ENCODE measurements at places on chromosomes 16 and 17. TPM values are rescaled to one million over a fixed set of nuclear protein-coding genes. Genes with fewer than 3 reads are reported as not detected.

KRTAP2-1 gene
- total RNA-seq: not detected

RILP gene
- total RNA-seq: 112 TPM

KCNAB3 gene
- total RNA-seq: 2.1 TPM

KCNJ12 gene
- total RNA-seq: 0.56 TPM

RAPGEFL1 gene
- 4.0 TPM for total RNA-seq

EPN2 gene
- 25.5 TPM for total RNA-seq

ZFP3 gene
- 14.1 TPM for total RNA-seq

FGF11 gene
- 4.3 TPM for total RNA-seq

PIRT gene
- not detected for total RNA-seq

KRT13 gene
- total RNA-seq: not detected

SHISA6 gene
- under 0.01 TPM for total RNA-seq

TMEM88 gene
- 23.3 TPM for total RNA-seq

CSH2 gene
- not detected for total RNA-seq

DNA sequence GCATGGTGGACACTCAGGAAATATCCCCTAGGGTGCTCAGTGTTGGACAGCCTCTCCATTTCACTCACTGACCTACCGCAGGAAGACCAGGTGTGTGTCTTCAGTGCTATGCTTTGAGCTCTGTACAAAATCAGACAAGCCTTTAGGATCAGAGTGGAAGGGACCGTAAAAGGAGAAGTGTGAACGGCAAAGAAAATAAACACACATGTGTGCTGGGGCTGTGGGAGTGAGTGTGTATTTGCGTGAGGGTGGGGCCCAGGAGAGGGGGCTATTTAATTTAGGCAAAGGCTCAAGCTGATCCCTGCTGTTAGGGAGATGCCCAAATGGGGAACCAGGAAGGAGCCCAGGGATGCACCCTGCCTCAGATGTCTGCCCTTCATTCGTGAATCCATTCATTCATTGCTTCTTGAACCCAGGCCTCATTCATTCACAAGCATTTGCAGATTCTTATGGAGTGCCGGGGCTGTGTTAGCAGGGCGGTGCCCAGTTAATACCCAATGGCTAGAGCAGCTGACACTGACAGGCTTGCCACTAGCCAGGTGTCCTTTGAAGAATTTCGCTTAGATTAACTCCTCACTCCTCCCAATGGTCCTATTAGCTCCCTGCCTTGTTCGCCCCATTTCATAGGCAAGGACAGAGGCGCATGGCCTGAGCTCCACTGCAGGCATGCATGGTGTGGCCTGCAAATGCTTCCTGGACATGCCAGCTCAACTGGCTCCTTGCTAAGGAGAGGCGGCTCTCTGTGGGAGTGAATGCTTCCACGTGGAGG, 296.7 kb upstream of the FOXF1 start:
- DNase-seq: no peak

DNA sequence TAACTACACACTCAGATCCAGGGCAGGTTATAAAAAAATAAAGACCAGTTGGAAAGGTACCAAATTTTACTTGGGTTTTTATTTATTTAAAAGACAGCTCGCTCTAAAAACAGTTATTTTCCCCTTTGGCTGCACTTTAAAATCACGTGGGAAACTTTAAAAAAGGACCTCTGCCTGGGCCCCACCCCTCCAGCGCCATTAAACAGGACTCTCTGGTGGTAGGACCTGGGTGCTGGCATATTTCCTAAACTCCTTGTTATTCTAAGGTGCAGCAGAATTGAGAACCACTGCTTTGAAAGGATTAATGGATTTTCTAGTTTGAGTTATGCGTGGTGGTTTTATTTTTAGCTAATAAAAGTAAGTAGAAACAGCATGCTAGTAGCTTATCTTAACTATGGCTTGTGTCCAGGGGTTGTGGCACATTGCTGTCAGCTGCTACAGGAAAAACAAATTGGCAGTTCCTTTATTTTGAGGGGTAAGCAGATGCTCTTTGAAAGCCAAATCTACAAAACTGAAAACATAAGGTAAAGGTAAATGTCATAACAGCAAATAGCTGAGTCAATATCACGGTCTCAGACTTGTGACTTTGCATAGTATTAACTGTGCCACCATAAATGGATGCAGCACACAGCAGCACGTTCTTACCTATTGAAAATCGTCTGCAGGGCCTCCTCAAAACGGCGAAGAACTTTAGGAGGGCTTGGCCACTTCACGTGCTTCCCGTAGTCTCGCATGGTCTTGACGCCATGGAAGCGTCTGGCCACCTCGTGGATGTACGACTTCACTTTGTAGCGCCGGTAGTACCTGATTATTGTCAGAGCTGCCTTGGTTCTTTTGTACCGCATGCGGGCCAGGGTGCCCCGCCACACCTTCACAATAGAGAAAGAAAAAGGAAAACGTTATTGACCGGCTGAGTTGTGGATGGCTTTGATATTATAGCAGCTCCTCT, 172.0 kb downstream of the CDK5R1 start:
- peak; percentile 38 for DNase-seq

GRCh38 chr17:16286947-16287562, 66.2 kb downstream of the CENPV start:
- DNase-seq: no peak

DNA sequence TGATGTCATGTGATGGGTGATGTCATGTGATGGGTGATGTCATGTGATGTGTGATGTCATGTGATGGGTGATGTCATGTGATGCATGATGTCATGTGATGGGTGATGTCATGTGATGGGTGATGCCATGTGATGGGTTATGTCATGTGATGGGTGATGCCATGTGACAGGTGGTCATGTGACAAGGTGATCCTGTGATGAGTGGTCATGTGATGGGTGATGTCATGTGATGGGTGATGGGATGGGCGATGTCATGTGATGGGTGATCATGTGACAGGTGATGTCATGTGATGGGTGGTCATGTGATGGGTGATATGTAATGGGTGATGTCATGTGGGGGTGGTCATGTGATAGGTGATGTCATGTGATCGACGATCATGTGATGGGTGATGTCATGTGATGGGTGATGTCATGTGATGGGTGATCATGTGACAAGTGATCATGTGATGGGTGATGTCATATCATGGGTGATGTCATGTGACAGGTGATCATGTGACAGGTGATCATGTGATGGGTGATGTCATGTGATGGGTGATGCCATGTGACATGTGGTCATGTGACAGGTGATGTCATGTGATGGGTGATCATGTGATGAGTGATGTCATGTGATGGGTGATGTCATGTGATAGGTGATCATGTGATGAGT, 17.2 kb downstream of the CD300LB start:
- DNase-seq: no peak

- DNase-seq: no peak
Observed at GRCh38 chr17:14579716-14580115, 278.8 kb downstream of the HS3ST3B1 start.

DNA sequence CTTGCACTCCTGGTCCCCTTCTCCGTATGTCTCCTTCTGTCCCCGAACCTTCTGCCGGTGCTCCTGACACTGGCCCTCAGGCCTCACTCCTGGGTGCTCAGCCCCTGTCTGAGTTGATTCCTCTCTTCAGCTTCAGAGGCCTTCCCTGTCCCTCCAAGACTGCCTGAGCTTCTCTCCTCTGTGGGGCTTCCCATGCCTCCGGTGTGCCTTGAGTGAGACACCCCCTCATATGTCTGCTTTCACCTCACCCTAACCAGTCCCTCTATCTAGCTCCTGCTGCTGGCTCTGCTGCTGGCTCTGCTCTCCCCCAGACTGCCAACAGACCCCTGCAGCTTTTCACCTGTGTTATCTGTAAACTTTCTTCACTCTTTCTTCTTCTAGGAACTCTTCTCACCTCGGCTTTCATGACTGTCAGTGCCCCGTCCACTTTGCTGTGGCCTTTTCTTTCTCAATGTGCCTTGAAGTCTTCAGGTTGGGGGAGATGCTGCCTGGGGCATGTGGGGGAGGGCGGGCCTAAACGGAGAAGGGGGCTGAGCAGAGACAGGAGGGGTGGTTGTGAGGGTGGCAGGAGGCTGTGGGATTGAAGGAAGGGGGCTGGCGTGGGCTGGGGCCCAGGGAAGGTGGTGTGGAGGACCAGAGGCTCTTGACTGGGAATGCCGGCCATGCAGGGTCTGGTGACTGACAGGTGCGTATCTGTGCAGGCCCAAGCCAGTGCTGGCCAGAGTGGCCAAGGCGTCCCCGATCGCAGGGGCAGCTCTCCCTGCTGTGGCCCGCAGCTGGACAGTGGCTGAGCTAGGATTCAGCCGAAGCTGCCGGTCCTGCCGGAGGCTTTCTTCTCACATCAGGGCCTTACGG, 81.3 kb downstream of the METRNL start:
- no peak for DNase-seq

DNA sequence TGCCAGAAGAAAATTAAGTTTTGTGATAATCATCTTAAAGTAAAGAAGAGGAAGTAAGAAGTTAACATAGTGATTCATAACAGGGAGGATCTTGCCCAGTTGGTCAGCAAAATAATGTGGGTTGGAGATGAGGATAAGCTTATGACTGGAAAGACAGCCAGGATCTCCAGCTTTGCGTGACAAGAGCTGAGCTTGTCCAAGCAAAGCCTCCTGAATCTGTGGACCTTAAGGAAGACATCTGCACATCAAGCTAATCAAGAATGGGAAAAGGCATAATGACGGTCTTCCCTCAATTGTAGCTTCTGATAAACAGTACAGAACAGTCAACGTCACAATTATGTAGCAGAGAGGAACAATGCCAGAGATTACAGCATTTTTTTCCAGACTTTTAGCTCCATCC, 744.7 kb upstream of the GOT2 start:
- DNase-seq: no peak

DNA sequence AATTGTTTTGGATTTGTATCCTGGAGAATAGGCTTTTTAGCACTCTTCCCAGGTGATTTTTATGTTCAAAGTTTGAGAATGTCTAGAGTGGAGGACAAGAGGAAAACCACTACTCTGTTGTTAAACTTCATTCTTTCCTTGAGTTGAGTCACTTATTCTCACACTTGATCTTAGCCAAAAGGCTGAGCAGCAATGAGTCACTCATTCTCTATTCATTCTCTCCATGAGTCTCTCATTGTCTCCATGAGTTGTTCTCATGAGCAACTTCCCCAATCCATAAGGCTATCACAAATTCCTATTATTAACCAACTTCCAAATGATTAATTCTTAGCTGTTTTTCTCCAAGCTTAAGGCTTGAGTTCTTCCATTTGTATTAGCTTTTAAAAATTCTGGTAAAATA, 1393.3 kb downstream of the CDH8 start:
- no peak for DNase-seq

GRCh38 chr16:65083164-65083857, 38.6 kb downstream of the CDH11 start:
- DNase-seq: no peak

DNA sequence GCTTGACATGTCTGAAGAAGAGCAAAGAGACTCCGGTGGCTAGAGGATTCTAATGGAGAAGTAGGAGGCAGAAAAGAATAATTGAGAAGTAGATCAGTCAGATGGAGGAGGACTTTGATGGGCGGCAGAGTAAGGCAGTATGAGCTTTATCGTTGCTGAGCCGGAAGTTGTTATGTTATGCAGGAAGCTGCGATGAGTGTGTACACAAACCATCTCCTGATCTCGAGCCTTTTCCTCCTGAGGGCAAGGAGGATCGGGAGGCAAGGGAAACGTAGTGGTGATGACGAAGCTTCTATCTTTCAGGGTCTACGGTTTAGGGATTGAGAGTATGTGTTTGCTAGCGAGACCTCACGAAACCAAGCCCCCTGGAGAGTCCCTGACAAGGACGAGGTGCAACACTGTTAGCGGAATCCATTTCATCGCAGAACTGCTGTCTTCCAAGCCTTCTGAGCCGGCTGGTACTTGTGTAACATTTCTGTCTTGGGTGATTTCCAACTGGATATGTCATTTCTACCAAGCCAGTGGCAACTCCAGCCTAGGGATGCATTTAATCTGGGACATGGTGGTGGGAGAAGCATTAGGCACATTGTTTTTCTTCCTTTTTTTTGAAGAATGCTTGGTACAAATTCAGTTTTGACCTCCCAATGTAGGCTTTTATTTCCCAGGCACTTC, 45.5 kb downstream of the RBFOX1 start:
- DNase-seq: no peak

DNA sequence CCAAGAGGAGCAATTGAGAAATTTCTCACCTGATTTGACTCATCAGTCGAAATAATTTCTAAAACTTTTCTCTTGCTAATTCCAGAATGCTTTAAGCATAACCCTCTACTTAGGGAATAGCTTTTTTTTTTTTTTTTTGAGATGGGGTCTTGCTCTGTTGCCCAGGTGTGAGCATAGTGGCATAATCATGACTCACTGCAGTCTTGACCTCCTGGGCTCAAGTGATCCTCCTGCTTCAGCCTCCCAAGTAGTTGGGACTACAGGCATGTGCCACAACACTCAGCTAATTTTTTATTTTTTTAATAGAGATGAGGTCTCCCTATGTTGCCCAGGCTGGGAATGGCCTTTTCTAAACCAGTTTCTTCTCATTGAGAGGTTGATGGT, 13.7 kb upstream of the NFATC3 start:
- no peak for DNase-seq

DNA sequence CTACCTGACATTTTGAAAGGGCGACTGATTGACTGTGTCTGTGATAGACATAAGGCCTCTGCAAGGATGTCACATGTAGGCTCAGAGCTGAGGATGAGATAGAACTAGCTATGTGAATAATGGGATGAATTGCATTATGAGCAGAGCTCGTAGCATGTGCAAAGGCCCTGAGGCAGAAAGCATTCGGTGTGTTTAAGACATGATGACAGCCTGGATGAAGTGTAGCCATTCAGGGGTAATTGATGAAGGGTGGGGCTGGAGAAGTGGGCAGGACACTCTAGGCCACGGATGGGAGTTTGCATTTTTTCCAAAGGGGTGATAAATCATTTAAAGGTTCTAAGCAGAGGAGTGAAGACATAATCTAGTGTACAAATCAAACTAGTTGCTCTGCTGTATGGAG, 62.6 kb downstream of the USP43 start:
- DNase-seq: no peak

- DNase-seq: peak; percentile 55
Observed at GRCh38 chr16:78695391-78695790, 595.9 kb downstream of the WWOX start.

Data from thyroid gland (tissue), 4 donors.